ENCODE measurements at places on chromosomes 16 and 17.

DNA sequence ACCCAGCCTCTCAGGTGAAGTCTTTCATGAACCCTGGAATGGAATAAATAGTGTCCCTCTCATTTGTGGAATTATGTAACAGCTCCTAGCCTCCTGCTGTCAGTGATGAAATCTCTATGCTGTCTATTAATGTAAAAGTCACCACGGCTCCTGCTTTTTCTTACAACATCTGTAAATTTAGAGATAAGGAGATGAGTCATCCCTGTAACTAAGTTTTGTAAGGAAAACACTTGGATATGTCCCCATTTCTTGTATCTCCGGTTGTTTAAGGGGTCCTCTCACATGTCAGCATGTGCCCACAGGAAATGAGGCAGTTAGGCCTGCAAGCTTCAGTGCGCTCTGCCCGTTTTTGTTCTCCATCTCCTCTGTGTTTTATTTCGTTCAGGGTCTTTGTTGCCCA, 2.8 kb upstream of the NAT9 start:
- DNase-seq, result no peak

- DNase-seq, result no peak
Observed at GRCh38 chr17:59409336-59410048, 78.0 kb downstream of the YPEL2 start.

- no peak for DNase-seq
Observed at GRCh38 chr16:57367116-57367752, 5.1 kb upstream of the CX3CL1 start.

- no peak for DNase-seq
Observed at GRCh38 chr17:57349541-57350247, 93.4 kb downstream of the MSI2 start.

GRCh38 chr17:33962857-33963655, 292.0 kb upstream of the CCL2 start:
- no peak for DNase-seq

DNA sequence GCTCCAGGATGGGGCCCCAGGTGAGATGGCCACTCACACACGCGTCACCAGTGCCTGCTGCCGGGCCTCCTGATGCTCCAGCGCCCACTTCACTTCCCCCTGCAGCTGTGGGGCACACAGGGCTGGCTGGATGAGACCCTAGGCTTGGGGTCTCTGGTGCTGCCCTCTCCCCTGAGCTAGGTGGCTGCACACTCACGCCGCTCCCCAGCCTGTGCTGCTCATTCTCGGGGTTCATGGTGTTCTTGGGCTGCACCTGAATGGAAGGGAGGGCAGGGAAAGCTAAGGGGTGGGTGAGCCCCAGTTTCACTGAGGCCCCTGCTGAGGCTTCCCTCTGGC, 1.2 kb downstream of the CCDC78 start:
- DNase-seq, result no peak

- peak; percentile 23 for DNase-seq
Observed at GRCh38 chr16:47258874-47259461, 115.2 kb upstream of the NETO2 start.

Data from activated T-cell treated with anti-CD3 and anti-CD28 coated beads, Interleukin-2, amount 50 U/mL, for 48 hours (primary cell).